Activated CD4-positive, alpha-beta memory T cell treated with anti-CD3 and anti-CD28 coated beads, Interleukin-2, amount 10 ng/mL, durations not matched to agents 7 days and 5 days (primary cell): ENCODE measurements at places on chromosomes 2 and 18. TPM values are rescaled to one million over a fixed set of nuclear protein-coding genes. Genes with fewer than 3 reads are reported as not detected.

DNA sequence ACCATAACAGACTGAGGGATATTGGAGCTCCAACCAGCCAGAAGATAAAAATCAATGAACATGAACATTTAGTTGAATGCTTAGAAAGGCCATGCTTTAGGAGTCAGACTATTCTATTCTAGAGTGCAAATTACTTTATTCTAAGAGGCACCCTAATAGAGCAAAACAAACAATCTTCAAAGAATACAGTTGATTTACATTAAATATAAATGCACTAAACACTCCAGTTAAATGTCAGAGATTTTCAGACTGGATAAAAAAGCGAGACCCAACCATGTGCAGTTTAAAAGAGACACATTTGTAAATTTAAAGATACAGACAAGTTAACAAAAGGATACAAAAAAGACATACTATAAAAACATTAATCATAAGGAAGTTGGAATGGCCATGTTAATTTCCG is 214.0 kb upstream of the SMAD7 start:
- no peak overlapping the region for H3K27ac ChIP-seq
- H3K36me3 ChIP-seq, result peaks cover 24% of the 10 kb centered on the region
- DNase-seq, result no peak
- peaks cover 45% of the 10 kb centered on the region for H3K4me1 ChIP-seq
- H3K27me3 ChIP-seq, result no peaks in the 10 kb centered on the region

- H3K4me1 ChIP-seq, result no peaks in the 10 kb centered on the region
- H3K27ac ChIP-seq, result no peak overlapping the region
- DNase-seq, result no peak
- no peak overlapping the region for H3K4me3 ChIP-seq
- no peaks in the 10 kb centered on the region for H3K36me3 ChIP-seq
These were observed 18.1 kb downstream of the KLHL14 start for GRCh38 chr18:32754508-32755263.

GRCh38 chr18:28478531-28478930 is 301.6 kb upstream of the CDH2 start:
- no peaks in the 10 kb centered on the region for H3K27me3 ChIP-seq
- H3K4me3 ChIP-seq, result no peak overlapping the region
- no peak for DNase-seq
- no peaks in the 10 kb centered on the region for H3K36me3 ChIP-seq
- H3K4me1 ChIP-seq, result no peaks in the 10 kb centered on the region

DNA sequence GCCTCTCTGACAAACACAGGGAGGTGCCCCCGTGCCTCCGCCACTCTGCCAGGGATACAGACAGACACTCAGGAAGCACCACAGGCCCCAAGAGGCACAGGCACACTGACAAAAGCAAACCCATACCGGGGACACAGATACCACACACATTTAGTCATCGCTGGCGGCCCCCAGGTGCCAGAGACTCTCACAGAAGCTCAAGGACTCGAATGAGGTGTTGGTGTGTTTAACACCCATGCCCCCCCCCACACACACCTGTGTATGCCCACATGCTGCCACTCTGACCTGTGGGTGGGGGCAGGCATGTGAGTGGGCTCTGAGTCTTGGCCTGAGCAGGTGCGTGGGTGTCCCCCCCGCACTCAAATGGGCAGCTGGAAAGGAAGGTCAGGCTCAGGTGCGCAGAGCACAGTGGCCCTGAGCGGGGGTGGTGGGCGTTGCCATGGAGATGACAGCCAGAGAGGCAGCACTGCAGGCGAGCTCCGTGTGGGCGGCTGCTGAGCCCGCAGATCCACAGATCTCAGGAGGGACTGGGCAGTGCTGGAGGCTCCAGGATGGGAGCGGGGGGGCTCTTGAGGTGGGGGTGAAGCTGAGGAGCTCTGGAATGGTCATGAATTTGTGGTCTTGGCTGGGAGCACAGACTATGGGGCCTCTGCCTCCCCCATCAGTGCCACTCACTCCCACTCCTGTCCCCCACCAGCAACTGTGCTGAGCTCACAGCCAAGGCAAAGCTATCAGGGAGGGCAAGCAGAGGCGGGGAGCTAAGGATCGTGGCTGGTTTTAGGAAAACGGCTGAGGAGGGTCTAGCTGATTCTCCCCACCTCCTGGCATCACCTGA is 73.9 kb upstream of the TAF1B start:
- no peaks in the 10 kb centered on the region for H3K27me3 ChIP-seq
- H3K4me3 ChIP-seq, result no peak overlapping the region
- H3K27ac ChIP-seq, result no peak overlapping the region
- no peaks in the 10 kb centered on the region for H3K36me3 ChIP-seq
- peaks cover 32% of the 10 kb centered on the region for H3K4me1 ChIP-seq
- no peak for DNase-seq

GRCh38 chr18:42201137-42201536 is 246.1 kb downstream of the PIK3C3 start:
- no peak overlapping the region for H3K4me3 ChIP-seq
- DNase-seq, result no peak
- H3K27me3 ChIP-seq, result no peaks in the 10 kb centered on the region

GRCh38 chr18:8688816-8689215 is 16.5 kb upstream of the MTCL1 start:
- no peaks in the 10 kb centered on the region for H3K36me3 ChIP-seq
- no peak overlapping the region for H3K27ac ChIP-seq
- no peak for DNase-seq
- no peaks in the 10 kb centered on the region for H3K4me1 ChIP-seq
- no peaks in the 10 kb centered on the region for H3K27me3 ChIP-seq

GRCh38 chr2:36193680-36194079 is 161.9 kb upstream of the CRIM1 start:
- H3K4me1 ChIP-seq, result no peaks in the 10 kb centered on the region
- H3K36me3 ChIP-seq, result no peaks in the 10 kb centered on the region
- DNase-seq, result no peak
- no peak overlapping the region for H3K27ac ChIP-seq

DNA sequence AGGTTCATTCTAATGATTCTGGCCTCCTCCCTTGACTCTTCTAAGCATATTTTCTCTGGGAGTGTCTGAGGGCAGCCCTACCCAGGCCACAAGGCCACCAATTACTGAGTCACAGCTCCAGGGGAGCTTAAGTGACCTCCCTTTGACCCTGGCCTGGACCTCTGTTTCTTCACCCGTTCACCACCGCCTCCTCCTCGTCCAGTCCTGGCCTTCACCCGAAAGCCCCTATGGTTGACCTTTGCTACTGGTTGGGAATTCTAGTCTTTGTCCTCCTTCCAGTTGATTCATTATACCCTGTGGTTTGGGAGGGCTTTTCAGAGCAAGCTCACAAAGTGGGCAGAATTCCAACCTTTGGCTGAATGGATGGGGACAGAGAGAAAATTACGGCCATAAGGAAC is 72.6 kb downstream of the NRP2 start:
- H3K36me3 ChIP-seq, result no peaks in the 10 kb centered on the region
- H3K4me1 ChIP-seq, result no peaks in the 10 kb centered on the region
- H3K27ac ChIP-seq, result no peak overlapping the region
- H3K4me3 ChIP-seq, result no peak overlapping the region

- H3K27me3 ChIP-seq, result peaks cover 3% of the 10 kb centered on the region
- H3K36me3 ChIP-seq, result no peaks in the 10 kb centered on the region
- peaks cover 8% of the 10 kb centered on the region for H3K4me1 ChIP-seq
- no peak for DNase-seq
- H3K27ac ChIP-seq, result no peak overlapping the region
- H3K4me3 ChIP-seq, result no peak overlapping the region
These were observed 158.6 kb upstream of the HS6ST1 start for GRCh38 chr2:128477026-128477820.

Gene IL1R2
- 0.88 TPM for total RNA-seq

Gene CSRNP3
- not detected for total RNA-seq
